Stimulated activated CD8-positive, alpha-beta memory T cell treated with anti-CD3 and anti-CD28 coated beads, Interleukin-7, amount 100 ng/mL, for 1 hour (primary cell): ENCODE measurements at places on chromosomes 5 and 9.

- DNase-seq, result no peak
Measured at GRCh38 chr9:9973062-9973461, 639.7 kb downstream of the PTPRD start.

- no peak for DNase-seq
Measured at GRCh38 chr9:85729882-85730281, 11.9 kb downstream of the AGTPBP1 start.

- DNase-seq, result no peak
Measured at GRCh38 chr9:2390028-2390427, 231.6 kb upstream of the VLDLR start.

DNA sequence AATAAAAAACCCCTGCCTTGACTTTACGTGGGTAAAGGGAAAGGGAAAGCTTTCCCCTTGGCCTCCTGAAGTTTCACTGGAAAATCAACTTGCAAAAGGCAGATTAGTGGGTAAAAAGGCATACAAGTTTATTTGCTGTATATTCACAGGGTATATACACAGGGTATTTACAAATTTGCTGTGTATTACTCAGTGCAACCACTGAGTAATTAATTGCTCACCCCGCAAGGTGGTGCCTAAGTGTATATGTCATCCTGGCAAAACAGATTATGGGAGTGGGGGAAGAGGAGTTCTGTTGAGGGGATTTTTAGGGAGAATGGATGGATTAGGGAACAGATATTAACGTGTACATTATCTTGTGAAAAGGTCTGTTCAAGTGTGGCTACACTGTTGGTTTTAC, 7.1 kb upstream of the RARS1 start:
- no peak for DNase-seq

DNA sequence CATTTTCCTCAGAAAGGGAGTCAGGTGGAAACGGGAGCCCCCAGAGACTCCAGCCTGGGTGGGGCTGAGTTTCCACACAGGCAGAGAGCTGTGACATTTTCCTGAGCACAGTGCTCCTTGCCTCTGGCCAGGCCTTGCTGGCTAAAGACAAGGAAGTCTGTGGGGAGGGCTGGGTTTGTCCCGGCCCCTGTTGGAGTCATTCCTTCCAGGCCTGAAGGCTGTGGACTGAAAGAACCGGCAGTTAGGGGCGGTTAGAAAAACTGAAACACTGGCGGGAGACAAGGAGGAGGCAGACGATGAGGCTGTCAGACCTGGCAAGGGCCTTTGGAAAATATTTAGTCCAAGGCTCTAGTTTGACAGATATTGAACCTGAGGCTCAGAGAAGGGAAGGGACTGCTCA, 29.9 kb downstream of the COL15A1 start:
- DNase-seq, result no peak

DNA sequence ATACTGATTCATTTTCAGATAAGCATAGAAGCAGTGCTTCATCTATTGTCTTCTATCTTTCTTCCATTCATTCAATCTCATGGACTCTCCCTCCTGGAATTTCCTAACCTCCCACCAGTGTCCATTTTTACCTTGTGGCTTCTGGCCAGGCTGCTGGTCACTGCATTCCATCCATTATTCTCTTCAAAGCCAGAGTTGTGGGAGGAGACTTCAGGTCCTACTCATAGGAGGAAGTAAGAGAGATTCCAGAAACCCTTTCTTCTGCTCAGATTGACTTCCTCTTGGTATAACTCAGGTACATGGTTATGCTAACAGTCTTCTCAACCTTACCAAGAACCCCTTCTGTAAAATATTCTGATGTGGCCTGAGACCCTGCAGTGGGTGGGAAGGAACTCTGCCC, 153.3 kb upstream of the SLC12A2 start:
- no peak for DNase-seq

DNA sequence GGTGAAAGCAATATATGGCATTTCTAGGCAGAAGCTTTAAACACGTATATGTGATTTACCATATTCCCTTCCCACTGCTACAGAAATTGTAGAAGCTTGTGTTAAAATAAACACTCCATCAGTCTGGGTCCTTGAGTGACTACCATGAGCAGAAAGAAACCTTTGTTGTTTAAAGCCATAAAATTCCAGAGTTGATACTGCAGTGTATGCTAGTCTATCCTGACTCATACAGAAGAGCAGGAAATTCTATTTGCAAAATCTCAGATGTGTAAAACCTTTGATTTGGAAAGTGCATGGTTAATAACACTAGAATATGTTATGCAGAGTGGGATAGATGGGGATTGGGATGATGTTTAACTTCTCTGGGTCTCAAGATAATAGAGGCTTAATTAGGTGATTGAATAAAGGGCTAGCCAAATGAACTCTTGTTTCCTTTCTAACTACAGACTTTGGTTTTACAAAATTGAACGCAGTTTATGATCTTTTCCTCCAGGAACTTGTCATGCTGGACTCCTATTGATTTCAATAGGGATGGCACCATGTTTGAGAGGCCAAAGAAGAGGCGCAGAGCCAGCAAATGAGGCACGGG, 282.7 kb upstream of the VLDLR start:
- no peak for DNase-seq

DNA sequence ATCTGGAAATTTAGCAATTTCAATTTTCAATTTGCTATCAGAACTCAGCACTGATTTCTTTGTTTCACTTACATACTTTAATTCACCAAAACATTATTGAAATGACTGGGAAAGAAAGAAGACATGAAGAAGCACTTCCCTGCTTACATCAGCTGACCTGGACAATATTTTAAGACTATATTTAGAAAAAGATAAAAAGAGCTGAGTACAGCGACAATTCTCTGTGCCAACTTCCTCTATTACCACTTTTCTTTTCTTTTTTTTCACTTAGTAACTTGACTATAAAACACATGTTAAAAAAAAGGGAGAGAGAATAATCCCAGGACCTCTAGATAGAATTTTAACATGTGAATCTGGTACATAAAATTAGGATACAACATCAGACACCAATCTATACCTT, 35.6 kb downstream of the MEF2C start:
- no peak for DNase-seq

DNA sequence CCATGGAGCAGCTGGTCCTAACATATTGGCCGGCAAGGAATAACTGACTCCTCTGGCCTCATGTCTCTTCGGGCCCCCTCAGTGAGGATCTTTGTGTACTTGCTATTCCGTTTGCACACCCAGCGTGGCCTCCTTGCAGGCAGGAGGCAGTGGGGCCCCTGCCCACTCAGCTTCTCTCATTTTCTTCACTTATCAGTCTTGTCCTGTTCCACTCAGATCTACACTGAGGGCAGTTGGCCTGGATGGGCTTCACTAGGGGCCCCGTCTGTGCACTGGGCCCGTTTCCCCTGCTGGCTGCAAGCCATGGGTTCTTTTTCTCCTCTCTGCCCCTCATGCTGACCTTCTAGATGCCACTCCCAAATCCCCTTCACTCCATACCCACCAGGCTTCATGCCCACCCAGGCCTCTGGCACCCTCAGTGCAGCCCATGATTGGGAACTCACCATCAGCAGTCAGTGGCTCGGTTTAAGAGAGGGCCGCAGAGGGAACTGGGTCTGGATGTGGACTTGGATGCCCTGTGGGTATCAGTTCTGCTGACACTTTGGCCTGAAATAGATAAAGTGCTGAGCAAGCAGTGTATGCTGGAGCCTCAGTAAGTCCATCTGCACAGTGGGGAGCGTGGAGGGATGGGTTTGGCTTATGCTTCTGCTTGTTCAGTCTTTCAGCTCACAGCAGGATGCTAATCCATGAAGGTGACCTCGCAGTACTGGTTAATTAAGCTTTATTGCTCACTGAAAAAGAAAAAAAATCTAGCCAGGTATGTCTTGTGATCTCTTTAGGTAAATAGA, 57.9 kb downstream of the ERBIN start:
- no peak for DNase-seq

- no peak for DNase-seq
Measured at GRCh38 chr5:64575561-64575960, 69.7 kb downstream of the RGS7BP start.

DNA sequence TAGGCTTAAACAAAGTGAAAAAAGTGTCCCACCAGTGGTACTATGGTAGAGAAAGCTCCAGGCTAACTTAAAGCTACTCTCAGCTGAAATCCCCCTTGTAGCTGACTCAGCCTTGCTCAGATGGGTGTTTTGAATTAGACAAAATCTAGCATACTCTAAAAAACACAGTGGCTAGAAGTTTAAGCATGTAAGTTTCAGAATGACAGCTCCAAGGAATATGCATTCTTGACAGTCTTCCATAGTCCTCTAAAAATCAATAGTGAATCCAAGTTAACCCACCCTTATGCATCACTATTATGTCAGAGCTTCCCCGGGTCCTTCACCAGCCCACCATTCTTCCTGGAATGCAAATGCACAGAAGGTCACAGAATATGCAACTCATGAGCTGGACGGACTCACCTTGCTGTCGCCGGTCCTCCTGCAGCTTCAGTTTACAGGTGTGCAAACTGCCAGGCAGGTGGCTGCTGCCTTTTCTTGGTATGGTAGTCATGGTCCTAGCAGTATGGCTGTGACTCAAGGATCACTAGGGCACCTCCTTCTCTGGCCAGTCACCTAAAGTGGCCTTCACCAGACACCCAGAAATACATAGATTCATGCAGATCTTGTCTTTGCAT, 668 bp downstream of the RANBP3L start:
- DNase-seq, result no peak

DNA sequence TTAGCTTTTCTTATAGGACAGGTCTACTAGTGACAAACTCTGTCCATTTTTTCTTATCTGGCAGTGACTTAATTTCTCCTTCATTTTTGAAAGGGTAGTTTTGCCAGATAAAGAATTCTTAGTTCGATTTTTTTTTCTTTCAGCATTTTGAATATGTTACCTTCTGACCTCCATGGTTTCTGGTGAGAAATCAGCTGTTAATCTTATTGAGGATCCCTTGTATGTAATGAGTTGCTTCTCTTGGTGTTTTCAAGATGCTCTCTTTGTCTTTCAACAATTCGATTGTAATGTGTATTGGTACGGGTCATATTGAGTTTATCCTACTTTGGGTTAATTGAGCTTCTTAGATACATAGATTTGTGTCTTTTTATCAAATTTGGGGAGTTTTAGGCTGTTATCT, 12.5 kb downstream of the PAIP2 start:
- no peak for DNase-seq

DNA sequence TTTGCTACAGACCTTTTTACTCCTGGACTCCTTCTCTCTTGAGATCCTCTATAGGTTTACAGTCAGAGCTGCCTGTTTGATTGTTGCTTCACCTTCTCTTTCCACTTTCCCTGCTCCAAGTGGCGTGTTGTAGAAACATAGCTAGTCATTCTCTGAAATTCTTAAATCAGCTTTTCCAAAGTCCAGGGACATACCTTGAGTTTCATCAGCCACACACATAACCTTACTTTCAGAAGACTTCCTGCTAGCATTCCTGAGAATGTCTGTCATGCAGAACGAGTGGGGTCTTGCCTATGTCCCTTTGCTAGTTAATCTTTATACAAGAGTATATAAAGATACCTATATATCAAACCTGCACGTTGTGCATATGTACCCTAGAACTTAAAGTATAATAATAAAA, 230.3 kb upstream of the ZNF462 start:
- DNase-seq, result no peak

- DNase-seq, result no peak
Measured at GRCh38 chr9:122197882-122198281, 30.9 kb downstream of the LHX6 start.

DNA sequence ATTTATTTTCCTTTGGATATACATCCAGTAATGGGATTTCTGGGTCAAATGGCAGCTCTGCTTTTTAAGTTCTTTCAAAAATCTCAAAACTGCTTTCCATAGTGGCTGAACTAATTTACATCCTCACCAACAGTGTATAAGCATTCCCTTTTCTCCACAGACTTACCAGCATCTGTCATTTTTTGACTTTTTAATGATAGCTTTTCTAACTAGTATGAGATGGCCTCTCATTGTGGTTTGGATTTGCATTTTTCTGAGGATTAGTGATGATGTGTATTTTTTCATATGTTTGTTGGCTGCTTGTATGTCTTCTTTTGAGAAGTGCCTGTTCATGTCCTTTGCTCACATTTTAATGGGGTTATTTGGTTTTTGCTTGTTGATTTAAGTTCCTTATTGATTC, 90.0 kb upstream of the HMHB1 start:
- no peak for DNase-seq

GRCh38 chr5:146069780-146070099, 35.6 kb downstream of the PLAC8L1 start:
- DNase-seq, result no peak

DNA sequence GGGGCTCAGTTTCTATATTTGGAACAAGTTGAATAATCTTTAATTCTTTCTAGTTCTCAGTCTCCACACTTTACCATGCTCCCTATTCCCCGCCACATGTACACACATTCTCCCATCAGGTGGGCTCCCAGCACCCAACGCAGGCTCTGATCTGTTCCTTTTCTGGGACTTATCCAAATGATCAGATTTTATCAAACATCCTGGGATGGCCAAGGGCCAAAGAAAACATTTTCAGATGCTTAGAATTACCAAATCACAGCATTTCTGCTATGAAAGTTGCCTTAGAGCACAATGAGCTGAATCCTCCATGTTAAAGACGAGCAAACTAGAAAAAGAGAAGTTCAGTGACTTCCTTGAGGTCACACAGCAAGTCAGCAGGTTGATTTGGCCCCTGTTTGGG, 153.4 kb downstream of the SEC61B start:
- no peak for DNase-seq

DNA sequence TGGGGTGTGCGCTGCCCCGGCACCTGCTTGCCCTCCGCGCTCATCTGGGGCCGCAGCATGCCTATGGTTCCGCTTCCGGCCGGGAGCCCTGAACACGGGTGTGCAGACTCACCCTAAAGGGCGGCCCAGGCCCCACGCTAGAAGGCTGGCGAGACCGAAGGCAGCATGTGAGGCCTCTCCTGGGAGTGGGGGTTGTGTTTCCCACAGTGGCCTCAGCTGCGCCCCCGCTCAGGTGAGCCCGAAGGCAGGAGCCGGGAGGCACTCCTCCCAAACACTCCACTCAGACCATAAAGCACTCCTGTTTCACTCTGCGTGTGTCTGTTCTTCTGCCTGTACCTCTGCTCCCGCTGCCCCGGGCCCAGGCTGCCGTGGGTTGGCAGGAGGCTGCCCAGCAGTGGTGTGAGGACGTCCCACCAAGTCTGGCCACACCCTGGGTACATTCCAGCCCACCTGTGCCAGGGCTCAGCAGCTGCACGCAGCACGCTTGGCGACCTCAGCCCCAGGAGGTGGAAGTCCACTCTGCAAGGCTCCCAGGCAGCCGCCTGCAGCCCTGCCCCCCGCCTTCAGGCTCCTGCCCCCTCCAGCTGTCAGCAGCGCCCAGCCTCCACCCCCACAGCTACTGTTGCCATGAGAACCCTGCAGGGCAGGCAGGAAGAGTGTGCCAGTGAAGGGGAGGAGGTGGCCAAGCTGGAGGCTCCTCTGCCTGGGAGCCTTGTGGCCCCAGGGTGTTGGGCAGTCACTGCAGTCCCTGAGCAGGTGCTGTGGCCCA, 1.2 kb upstream of the AJM1 start:
- no peak for DNase-seq

- no peak for DNase-seq
Measured at GRCh38 chr5:177330991-177331842, 19.5 kb upstream of the MXD3 start.

- DNase-seq, result no peak
Measured at GRCh38 chr9:7561527-7562080, 238.0 kb downstream of the DMAC1 start.
